IMR-90 (cell line): ENCODE measurements at places on chromosomes 5 and 9.
A peak's percentile ranks its signal among the peaks of the same experiment; 100 is the strongest.

DNA sequence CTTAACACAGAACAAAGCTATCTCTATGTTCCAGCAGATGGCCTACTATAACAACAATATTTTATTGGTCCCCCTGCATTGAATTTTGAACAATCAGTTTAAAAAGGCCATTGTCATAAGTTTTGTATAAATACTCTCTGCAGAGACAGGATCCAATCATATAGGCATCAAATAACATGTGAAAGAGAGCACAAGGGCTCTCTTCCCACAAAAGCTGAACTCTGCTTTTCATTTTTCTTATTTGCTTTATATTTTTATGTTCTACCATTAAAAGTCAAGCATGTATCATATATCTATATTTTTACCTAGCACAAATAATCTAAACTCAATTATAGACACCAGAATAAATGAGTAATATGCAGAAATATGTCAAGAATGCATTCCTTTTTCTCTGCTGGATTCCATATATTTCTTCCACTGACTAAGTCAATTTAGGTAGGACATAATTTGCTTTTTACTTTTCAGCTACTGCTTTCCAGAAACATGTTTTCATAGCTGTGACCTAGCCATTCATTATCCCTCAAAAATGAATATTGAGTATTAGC lies 143.6 kb downstream of the CDH9 start:
- no peak for DNase-seq

- peak; percentile 97 for DNase-seq
Observed at GRCh38 chr5:172870291-172870714, 36.3 kb downstream of the ERGIC1 start.

GRCh38 chr5:83967417-83967816 lies 246.8 kb upstream of the HAPLN1 start:
- DNase-seq: peak; percentile 62

- peak; percentile 100 for DNase-seq
Observed at GRCh38 chr5:37668524-37669047, 171.3 kb downstream of the GDNF start.

- DNase-seq: no peak
Observed at GRCh38 chr5:89934069-89934468, 475.5 kb downstream of the CETN3 start.

DNA sequence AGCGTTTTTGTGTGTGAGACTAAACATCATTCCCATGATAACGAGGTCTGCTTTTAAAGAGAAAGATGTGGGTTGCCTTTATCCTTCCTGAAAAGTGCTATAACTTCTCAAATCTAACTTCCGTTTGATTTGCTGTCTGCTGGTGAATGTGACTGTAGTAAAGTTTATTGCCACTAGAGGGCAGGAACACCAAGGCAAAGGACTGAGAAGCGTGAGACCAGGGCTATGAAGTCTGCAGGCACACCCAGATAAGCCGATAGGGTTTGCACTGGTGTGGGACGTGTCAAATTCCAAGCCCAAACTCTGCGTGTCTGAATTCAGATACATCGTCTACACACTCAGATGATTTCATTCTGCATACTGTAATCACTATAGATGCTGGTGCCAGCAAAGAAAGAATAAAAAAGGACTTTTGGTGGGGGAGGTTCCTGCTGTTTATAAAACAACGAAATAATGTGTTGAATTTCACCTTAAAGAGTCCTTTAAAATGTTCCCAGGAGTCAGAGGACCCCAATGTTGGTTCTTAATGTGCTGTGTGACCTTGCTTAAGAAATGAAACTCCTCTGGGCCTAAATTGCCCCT lies 87.2 kb downstream of the PTTG1 start:
- DNase-seq: peak; percentile 83

DNA sequence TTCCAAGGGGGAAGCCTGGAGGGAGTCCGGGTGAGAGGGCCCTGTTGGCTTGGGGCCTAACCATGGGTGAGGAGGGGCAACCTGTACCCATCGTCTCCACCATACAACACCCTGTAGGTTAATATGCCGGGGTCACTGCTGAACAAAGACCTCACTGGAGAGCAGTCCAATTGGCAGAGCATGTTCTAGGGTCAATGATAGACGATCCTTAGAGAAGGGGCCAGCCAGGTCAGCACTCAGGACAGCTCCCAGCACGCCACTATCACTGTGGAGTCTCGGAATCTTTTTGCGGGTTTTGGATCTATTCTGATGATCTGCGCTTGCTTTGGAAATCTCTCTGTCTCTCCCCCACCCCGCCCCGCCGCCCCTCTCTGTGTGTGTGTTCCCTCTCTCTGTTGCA lies 218.4 kb upstream of the MVB12B start:
- no peak for DNase-seq

- DNase-seq: no peak
Observed at GRCh38 chr5:140690376-140690932, 716 bp downstream of the HARS1 start.

DNA sequence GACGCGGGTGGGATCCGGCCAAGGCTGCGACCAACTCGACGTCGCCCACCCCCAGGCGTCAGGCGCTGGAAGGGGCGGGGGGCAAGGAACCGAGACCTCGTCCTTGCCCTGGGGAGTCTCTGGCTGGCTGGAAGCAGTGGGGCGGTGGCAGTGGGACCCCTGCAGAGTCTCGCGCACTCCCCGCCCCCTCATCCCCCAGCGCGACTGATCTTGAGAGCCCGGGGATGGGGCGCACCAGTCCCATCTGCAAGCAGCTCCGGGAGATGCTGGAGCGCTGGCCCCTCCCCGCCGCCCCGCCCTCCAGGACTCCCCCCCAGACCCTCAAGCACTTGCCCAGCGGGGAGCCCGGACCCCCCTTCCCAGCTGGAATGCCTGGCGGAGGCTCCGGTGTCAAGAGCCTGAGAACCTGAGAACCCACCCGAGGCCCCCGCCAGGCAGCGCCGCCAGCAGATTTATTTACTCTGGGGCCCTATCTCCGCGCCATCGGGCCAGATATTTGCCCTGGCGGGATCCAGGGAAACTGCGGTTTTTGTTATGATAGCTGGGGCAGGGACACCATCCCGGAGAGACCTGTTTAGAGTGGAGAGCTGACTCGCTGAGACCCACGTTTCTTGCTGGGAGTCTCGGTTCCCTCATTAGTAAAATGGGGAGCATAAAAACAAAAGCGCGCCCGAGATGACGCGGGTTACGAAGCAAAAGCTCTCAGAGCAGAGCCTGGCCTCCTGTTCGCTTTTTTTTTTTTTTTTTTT lies 1.2 kb downstream of the PRRT1B start:
- DNase-seq: peak; percentile 12

- no peak for DNase-seq
Observed at GRCh38 chr5:174166231-174167079, 120.9 kb downstream of the NSG2 start.

- no peak for DNase-seq
Observed at GRCh38 chr5:52560366-52560765, 227.3 kb upstream of the ITGA1 start.

DNA sequence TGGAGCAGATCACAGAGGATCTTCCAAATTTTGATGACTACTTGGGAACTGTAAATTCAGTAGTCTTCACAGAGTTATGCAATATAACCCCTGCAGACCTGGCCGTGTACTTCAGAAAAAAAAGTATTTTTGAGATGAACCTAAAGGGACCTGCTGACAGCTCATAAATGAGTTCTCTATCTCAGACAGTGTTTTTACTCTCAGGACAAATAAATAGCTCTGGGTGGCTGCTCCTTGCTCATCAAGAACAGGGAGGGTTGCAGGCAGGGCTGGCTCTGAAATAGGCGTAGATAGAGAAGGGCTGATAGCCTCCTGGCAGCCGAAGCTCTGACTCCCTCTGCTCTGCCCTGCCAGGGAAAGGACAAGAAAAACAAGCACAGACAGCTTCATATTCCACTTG lies 64.8 kb downstream of the PLAC8L1 start:
- no peak for DNase-seq

- peak; percentile 23 for DNase-seq
Observed at GRCh38 chr5:169875091-169875728, 105.1 kb downstream of the INSYN2B start.

DNA sequence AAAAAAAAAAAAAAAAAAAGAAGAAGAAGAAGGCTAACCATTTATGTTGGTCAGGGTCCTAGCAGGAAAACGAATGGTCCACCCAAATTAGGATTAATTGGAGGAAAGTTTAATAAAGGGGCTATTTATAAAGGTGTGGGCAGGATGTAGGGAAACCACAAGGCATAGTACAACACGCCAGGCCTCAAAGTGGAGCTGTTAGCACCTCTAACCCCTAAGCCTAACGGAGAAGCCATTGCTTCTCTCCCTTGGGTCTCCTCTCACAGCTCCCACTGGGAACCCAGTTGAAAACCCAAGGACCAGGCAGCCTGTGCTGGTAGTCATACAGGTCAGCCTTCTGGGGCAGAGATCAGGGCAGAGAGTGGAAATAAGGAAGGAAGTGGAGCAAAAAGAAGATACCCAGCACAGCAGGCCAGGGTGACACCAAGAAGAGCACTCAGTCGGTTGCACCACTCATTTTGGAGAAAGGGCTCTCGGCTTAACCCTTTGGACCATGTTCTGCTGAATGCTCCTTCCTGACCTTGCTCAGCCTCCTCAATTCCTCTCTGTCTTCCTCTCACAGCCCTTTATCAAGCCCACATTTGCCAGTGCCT lies 8.8 kb upstream of the GLIPR2 start:
- no peak for DNase-seq

GRCh38 chr5:152374711-152375275 lies 30.3 kb downstream of the NMUR2 start:
- no peak for DNase-seq

DNA sequence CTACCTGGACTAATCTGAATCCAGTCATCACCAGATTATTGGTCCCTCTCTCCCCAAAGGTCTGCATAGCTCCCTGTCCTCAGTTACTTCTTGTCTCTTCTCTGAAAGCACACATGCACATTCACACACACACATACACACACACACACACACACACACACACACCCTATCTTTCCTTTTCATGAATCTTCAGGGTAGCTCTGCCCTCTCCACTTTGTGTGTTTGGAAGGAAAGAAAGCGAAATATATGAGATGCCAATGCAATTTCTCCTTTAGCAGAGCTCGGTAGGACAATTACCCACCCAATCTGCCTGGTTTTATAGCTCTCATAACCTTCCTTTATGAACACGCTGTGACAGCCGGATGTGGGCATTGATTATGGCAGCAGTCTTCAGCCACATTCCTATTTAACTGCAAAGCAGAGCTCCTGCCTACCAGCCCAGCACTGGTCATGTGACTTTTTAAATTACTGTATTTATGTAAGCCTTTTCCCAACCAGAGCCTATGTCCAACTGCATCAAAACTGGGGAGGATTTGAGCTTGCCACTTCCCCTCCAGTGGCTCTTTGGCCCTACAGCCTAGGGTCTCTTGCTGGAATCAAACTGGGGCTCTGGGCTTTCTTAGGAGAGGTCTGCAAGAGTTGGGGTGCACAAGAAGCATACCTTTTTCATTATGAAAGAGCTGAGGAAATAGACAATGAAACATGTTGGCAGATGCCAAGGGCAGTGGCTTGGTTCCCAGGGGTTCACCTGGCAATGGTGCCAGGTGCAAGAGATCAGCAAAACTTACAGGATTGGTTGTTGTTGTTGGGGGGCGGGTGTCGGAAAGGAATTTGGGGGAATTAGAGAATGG lies 20.8 kb upstream of the MATR3 start:
- peak; percentile 62 for DNase-seq

- no peak for DNase-seq
Observed at GRCh38 chr9:133999851-134000265, 7.7 kb upstream of the VAV2 start.

DNA sequence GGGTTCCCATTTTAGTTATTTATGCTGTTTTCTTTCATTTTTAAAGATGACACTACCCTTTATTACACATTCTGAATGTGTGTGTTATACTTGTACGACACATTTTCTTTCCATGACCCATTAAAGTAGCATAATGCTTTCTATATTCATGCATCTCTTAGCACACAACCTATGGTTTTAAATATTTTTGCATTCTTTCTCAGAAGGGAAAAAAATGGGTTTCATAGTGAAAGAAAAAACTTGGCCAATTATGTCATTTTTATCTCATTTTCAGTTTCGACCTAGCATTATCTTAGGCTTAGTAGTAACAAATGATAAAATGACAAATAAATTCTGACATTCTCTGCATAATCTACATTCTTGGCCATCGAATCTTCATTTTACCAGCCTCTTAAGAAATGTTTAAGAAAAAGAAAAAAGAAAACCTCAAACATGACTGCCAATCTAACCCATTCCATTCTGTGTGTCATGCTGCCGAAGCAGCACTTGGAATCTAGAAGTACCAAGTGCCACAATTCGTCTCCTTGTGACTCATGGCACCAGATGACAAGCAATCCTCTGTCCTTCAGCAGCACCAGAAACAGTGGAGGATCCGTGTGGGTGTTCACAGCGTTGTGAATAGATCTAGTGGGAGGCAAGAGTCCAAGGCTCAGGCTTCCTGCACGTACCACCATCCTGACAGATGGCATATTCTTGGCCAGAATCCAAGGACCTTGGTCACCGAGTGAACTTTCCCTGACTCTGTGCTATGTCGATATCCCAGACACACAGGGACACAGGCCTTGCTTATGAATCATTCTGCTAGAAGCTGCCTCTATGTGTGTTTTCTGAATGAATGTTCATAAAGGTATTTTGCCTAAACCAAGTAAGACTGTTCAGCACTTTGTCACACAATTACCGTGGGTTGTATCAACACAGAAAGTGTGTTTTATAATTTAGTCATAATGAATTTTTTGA lies 502.7 kb downstream of the NR2F1-AS1 start:
- peak; percentile 93 for DNase-seq

GRCh38 chr5:107817436-107817835 lies 146.7 kb upstream of the EFNA5 start:
- DNase-seq: no peak

- DNase-seq: peak; percentile 17
Observed at GRCh38 chr5:175889910-175890684, 18.7 kb downstream of the CPLX2 start.

DNA sequence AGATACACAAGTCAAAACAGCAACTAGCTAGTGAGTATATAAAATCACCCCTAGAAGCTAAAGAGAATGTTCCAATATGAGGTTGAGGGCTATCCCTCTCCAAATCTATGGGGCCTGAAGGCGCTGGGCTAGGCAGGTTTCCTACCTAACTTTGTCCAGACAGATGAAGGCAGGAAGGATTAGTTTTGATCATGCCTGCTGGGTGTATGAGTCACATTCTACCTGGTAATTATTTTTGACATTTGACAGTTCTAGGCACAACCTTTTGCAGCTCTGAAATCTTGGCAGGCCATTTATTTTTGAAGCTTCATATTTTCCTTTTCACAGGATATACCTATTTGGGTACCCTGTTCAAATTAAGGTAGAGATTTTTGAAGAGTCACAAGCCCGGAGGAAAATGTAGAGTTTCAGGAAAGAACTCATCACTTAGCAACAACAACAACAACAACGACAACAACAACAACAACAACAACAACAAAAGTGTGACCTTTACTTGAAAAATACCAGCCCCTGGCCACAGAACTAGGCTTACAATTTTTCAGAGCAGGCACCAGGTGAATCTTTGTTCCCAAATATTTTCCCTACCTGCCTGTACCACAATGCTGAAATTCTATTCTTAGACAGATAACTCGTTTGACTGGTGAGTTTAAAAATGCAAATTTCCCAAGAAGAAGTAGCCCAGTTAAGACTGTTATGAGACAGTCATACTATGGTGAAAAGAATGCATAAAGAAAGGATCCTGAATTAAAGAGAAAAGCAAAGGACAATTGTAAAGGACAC lies 175.5 kb upstream of the TUT7 start:
- DNase-seq: no peak

GRCh38 chr5:23445573-23445972 lies 61.8 kb upstream of the PRDM9 start:
- no peak for DNase-seq

GRCh38 chr9:29332789-29333188 lies 1759.5 kb upstream of the C9orf72 start:
- no peak for DNase-seq
